ENCODE measurements at places on chromosomes 4 and X. TPM values are rescaled to one million over a fixed set of nuclear protein-coding genes. Genes with fewer than 3 reads are reported as not detected.
A peak's percentile ranks its signal among the peaks of the same experiment; 100 is the strongest.

MCTS1 gene
- total RNA-seq: not detected

USP38 gene
- total RNA-seq: 6.7 TPM

GJB1 gene
- total RNA-seq: not detected

DNA sequence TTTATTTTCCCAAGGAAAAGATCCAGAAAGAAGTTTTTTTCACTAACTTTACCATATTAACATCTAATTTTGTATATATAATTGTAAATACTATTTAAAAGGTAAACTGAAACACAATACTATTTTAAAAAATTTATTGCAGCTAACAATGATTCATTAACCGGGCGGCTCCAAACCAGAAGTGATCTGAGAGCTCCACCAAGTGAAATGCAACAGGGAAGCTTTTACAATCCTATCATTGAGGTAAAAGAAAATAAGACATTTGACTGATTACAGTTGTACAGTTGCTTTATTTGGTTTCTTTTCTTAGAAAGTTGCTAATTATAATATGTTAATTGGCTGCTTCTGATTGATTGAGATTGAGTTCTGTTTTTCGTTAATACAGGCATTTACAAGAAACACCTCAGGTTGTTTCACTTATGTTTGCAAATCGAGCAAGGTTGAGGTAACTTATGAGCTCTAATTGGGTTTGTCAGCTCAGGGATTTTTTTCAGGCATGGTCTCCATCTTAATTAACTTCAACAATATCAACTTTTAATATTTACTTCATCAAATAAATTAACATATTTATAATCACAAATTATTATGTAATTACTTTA lies 220.2 kb upstream of the UGT8 start:
- H3K4me1 ChIP-seq: no peaks in the 10 kb centered on the region
- H3K27me3 ChIP-seq: no peaks in the 10 kb centered on the region
- DNase-seq: no peak
- no peak overlapping the region for H3K27ac ChIP-seq

- no peaks in the 10 kb centered on the region for H3K27me3 ChIP-seq
- H3K36me3 ChIP-seq: no peaks in the 10 kb centered on the region
- H3K4me3 ChIP-seq: no peak overlapping the region
- H3K4me1 ChIP-seq: no peaks in the 10 kb centered on the region
- H3K27ac ChIP-seq: no peak overlapping the region
Observed at GRCh38 chr4:137960371-137961050, 281.6 kb downstream of the SLC7A11 start.

DNA sequence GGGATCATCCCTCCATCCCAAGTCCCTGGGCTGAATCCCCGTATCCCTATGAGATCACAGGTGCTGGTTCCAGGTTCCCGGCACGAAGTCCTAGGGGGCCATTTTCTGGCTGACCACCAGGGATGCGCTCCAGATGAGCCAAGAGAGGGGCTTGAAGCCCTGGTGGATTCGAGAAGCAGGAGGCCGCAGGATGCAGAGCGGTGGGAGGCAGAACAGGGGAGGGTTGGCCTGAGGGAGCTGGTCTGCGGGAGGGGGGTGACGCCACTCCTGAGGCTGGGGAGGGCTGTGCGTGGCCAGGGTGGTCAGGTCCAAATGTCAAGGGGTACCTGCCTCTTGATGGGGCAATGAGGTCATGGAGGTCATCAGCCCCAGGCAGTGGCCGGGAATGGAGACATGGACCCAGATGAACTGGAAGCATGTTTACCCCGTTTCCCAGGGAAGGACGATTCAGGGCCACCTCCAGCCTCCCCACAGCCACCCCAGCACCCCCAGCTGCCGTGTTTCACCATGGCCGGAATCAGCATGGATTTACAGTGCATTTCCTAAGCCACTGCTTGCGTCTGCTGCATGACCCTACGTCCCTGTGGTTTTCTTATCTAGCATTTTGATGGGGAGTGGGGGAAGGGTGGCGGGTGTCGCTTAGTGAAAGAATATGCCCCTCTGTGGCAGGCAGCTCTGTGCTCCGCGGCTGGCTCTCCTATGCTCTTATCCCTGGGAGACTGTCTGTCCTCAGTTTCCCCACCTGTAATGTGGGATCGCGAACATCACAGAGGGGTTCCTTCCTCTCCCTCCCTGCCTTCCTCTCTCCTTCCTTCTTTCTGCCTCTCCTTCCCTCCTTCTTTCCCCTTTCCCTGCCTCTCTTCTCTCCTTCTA lies 17.0 kb upstream of the HTRA3 start:
- H3K4me1 ChIP-seq: no peaks in the 10 kb centered on the region
- H3K27ac ChIP-seq: no peak overlapping the region
- no peak for DNase-seq
- no peak overlapping the region for H3K4me3 ChIP-seq

DNA sequence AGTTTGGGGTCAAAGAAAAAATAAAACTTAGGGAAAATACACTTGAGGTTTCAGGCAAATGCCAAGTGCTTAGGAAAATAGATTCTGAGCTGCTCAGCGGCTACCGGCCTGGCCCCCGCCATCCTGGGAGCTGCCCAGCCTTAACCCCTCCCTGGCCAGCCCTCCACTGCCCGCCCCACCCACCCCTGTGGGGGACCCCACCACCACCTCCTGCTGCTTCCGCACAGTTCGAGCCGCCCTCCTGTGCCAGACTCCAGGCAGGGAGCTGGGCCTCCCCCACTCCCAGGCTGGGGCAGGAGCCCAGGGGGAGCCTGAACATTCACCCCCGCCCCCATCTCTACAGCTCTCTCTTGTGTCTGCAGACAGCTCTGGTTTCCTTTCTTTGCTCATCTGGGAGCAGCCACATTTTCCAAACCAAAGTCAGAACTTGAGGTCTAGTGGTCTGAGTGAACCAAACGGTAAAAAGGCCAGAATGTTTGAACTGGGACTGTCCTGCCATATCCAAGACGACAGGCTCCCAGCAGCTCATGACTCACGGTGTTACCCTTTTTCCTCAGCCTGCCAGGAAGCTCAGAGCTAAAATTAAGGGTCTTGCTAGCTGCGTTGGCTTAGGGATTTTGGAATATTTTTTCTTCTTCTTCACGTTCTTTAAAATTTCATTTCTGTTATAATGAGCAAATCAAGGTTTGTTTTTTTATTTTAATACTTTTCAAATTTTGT lies 4.7 kb upstream of the FGFR3 start:
- no peak overlapping the region for H3K4me3 ChIP-seq
- H3K4me1 ChIP-seq: no peaks in the 10 kb centered on the region
- no peaks in the 10 kb centered on the region for H3K36me3 ChIP-seq
- H3K27me3 ChIP-seq: no peaks in the 10 kb centered on the region

DNA sequence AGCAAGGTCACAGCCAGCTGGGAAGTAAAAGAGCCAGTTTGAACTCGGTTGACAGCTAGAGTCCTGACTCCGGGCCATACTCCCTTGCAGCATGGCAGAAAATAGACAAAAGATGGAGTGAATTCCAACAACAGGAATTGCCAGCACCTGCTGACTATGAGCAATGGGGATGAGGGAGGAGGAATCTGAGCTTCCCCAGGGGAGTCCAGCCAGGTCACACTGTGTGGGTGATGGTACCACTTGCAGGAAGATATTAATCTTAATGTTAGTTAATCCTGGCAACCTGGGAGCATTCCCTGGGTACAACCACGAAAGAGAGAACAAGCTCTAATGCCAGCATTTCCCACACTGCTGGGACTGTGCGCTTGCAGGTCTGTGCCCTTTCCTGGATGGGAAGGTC lies 48.1 kb upstream of the S100G start:
- no peaks in the 10 kb centered on the region for H3K4me1 ChIP-seq
- no peaks in the 10 kb centered on the region for H3K27me3 ChIP-seq
- H3K36me3 ChIP-seq: peaks cover under 1% of the 10 kb centered on the region
- DNase-seq: no peak
- H3K27ac ChIP-seq: no peak overlapping the region

DNA sequence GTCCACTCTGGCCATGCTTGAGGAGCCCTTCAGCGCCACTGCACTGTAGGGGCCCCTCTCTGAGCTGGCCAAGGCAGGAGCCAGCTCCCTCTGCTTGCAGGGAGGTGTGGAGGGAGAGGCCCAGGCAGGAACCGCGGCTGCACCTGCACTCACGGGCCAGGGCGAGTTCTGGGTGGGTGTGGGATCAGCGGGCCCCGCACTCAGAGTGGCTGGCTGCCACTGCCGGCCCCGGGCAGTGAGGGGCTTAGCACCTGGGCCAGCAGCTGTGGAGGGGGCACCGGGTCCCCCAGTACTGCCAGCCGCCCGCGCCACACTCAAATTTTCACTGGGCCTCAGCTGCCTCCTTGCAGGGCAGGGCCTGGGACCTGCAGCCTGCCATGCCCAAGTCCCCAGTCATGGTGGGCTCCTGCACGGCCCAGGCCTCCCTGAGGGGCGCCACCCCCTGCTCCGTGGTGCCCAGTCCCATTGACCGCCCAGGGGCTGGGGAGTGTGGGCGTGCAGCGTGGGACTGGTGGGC lies 347.2 kb upstream of the SPOCK3 start:
- H3K36me3 ChIP-seq: no peaks in the 10 kb centered on the region
- no peak overlapping the region for H3K27ac ChIP-seq

DNA sequence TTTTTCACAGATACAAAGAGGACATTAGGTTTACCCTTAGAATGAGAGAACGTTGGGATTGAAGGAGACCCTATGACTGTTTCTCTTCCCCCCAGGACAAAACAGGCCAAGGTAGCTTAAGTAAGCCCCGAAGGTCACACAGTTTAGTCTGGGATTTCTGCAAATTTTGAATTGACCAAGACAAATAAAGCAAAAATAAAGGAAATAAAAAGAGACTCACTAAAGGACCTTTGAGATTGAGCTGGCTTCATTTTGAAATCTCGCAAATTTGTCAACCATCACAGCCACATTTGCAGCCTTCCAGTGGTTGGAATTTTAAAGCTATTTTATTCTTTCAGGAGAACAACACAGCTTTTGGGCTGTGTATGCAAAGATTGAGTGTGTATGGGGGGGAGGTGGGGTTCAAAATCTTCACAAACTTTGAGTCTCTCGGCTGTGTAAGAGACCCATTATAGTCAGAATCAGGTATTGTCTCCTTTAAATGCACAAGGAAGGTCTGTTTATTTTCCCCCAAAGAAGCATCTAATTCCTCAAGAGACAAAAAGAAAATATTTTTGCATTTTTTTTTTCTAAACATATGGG lies 4.2 kb downstream of the TMSB4X start:
- DNase-seq: no peak
- H3K4me1 ChIP-seq: no peaks in the 10 kb centered on the region
- peak overlapping the region; percentile 86 for H3K27ac ChIP-seq
- H3K36me3 ChIP-seq: no peaks in the 10 kb centered on the region
- no peaks in the 10 kb centered on the region for H3K27me3 ChIP-seq

DNA sequence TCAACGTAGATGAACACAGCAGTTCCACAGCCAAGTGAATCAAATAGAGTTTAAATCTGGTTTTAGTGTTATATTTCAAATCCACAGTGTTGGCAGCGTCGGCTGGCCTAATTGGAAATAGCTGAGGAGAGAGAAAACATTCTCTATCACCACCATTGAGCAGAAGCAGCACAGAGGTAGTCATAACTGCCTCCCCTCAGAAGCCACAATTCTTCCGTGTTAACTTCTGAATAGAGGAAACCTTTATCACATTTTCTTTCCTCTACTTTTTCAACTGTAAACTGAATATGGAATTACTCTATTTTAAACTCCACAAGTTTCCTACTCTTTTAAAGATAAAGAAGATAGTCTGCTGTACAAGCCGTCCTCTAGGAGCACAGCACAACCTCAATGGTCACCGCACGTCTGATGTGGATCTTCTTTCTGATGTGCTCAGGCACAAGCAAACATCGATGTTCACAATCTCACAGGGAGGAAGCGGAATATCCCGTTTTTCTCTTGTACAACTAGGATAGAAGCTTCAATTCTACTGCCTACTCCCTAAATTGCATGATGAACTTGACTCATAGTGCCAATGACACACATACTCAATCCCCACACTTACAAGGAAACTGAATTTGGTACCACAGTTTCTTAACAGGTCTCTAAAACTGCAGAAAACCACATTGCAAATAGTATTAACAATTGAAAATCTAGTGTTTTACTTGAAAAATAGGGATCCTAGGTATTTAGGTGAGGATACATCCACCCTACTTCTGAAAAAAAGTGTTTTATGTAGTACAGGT lies 217.8 kb upstream of the ETNPPL start:
- no peak overlapping the region for H3K27ac ChIP-seq
- H3K36me3 ChIP-seq: no peaks in the 10 kb centered on the region
- no peaks in the 10 kb centered on the region for H3K4me1 ChIP-seq
- DNase-seq: no peak
- H3K27me3 ChIP-seq: no peaks in the 10 kb centered on the region

GRCh38 chr4:94834501-94834900 lies 76.7 kb downstream of the BMPR1B start:
- DNase-seq: no peak
- no peak overlapping the region for H3K27ac ChIP-seq
- no peaks in the 10 kb centered on the region for H3K36me3 ChIP-seq

DNA sequence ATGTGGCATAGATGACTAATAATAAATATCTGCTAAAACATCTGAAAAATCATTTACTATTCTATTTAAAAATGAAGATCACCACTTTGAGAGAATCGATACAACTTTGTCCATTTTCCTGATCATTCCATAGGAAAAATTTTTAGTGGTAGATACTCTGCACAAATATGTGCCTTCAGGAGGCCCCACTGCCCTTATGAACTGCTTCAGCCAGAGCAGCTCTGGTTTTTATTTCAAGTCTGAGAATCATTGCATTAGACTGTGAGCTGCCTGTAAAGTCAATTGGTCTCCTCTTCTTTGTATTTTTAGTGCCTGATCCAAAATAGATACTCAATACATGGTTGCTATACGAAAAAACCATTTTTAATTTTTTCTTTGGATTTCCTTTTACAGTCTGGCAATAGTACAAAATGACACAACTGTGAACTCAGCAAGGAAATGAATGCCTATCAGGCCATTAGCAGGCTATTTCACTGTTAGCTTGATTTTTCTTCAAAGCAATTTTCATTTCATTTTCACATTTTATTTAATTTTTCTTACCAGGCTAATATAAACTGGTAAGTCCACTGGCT lies 69.1 kb downstream of the SHISA3 start:
- H3K36me3 ChIP-seq: peaks cover 9% of the 10 kb centered on the region
- H3K4me1 ChIP-seq: no peaks in the 10 kb centered on the region
- no peak overlapping the region for H3K4me3 ChIP-seq
- no peak for DNase-seq
- no peak overlapping the region for H3K27ac ChIP-seq

DNA sequence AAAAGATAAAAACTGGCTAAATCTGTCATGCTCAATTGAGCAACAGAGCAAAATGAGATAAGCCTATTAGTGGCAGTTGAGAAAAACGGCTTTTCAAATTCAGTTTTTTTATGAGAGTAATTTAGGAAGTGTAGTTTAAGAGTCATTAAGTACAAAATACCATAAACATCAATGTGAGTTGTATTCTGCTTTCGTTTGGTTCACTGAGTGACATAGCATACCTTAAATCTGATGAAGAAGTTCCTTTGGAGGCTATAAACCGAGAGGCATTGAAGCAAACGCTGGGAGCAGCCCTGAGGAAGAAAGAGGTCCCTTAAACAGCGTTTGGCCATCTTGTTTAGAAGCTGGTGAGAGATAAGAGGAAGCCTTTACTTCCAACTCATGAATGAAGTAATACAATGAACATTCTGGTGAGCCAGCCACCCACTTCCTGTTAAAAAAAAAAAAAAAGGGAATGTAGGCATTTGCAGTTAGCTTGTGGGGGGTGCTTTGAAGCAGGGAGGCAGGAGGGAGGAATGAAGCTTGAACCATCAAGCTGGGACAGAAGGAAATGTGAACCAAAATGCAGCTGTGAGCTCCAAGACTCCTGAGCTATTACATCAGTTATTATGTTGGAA lies 132.3 kb downstream of the ZNF330 start:
- H3K27ac ChIP-seq: peak overlapping the region; percentile 73
- H3K36me3 ChIP-seq: no peaks in the 10 kb centered on the region
- no peak for DNase-seq
- peaks cover 8% of the 10 kb centered on the region for H3K4me1 ChIP-seq
